ENCODE measurements at places on chromosomes 2 and 18.
A peak's percentile ranks its signal among the peaks of the same experiment; 100 is the strongest.

DNA sequence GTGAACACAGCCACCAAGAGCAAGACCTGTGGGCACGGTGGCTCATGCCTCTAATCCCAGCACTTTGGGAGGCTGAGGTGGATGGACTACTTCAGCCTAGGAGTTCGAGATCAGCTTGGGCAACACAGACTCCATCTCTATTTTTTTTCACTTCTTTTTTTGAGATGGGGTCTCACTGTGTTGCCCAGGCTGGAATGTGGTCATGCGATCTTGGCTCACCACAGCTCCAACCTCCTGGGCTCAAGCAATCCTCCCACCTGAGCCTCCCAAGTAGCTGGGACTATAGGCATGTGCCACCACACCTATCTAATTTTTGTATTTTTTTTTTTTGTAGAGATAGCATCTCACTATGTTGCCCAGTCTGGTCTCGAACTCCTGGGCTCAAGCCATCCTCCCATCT lies 54.4 kb upstream of the SPRED2 start:
- no peak for DNase-seq

DNA sequence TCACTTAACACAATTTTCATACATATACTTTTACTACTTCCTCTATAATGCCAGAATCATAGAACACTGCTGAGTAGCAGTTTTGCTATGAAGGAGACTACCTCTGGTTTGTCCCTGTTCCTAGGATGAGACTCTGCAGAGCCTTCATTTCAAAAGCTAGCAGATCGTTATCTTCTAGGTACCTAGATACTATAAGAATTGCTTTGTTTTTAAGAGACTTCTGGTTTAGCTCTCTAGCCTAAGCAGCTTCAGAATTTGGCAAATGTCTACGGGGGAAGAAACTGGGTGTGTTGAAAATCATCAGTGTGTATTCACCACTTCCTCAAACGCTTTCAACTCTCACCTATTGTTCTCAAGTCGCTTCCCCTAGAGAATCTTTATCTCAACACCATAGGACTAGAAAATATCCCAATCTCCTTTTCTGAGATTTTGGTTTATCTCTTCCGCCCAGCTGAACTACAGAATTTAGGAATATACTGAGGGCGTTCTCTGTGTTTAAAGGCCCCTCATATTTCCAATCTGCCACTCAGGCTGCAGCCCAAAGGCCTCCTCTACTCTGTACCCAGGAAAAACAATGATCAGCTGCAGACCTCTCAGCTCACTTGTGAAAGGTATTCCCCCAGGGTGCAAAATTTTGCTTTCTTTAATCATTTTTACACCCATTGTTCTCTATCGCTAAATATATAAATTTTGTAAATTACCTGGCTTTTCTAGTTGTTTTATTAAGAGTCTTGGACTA lies 28.7 kb downstream of the SMAD2 start:
- DNase-seq, result peak; percentile 89

- no peak for DNase-seq
Observed at GRCh38 chr2:44526352-44526751, 164.6 kb downstream of the CAMKMT start.

DNA sequence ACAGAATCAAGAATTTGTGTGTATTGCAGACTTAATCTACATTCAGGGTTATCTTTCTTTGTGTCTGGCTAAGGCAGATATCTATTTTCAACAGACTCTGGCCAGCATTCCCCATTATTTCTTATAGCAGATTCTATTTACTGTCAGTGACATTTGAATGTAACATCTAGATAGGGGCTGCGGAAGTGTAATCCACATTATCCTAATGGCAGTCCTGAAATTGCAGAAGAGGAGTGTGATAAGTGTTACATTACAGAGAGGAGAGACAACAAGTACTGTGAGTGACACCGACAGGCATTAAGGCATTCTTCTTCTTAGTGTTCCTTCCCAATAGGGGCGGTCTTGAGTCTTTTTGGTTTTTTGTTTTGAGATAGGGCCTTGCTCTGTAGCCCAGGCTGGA lies 598.2 kb upstream of the NXPH2 start:
- no peak for DNase-seq

DNA sequence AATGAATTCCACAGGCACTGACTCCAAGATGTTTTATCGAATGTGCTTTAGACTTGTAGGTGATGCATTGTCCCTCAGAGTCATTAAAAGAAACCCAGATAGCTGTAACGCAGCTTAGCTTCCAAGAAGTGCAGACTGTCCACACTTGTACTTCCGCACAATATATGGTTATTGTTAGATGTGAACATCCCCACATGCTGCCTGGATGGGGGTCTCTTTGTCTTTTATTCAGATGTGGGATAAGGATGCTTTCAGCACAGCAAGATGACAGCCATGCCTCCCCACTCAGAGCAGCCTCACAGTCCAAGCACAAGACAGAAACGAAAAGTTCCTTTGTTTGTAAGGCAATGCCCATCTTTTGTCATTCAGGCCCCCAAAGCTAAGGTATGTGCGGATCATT lies 416.6 kb downstream of the HRH4 start:
- no peak for DNase-seq

DNA sequence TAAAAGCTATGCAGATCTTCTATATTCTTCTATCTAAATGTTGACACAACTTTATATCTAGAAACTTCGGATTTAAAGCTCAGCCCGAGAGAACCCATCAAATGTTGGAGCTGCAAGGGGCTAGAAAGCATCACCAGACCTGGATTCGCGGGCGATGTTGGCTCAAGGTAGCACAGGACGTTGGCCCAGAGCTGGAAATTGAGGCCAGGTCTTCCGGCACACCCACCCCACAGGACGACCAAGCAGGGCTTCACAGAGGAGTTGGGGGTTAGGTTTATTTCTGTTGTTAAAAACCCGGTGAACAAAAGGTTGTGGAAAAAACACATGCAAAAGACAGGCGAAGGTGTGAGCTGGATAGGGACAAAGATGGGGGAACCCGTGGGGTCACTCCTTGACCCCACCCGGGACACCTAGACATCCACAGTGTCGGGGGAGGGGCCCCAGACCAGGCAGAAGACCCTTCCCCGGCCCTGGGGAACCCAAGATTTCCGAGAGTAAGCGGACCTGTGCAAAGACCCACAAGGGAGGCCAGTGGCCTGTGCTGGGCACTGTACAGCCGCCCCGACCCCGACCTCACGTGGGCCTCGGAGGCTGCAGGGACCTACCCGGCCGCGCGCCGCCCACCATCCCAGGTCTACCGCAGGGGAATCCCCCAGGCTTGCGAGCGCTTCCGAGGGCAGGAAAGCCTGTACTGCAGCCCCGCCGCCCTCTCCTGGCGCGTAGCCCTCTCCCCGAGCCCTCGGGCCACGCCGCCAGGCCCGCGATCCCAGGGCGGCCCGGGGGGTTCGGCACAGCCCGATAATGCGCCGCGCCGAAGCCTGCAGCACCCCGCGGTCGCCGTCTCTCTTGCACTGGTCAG lies 1.8 kb upstream of the AGBL5 start:
- no peak for DNase-seq

GRCh38 chr2:187580462-187581124 lies 26.4 kb upstream of the TFPI start:
- DNase-seq, result peak; percentile 46

- DNase-seq, result no peak
Observed at GRCh38 chr18:46485675-46486194, 171.3 kb downstream of the LOXHD1 start.

- no peak for DNase-seq
Observed at GRCh38 chr2:24993406-24994145, 21.8 kb upstream of the DNAJC27 start.

DNA sequence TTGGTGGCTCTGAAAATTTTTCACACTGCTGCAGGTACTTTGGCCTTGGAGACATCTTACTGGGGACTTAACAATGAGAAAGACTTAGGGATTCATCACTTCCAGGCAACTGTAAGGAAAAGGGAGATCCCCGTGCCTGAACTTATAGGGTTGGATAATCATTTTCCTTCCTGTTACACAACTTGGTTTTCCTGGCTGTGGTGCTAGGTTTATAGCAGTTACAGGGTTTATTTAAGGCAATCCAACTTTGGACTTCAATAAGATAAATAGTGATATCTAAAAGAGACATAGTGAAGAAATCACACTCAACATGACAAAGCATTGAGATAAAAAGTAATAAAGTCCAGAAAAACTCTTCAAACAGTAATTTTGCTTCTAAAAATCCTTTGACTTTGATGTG lies 70.2 kb upstream of the RAPH1 start:
- DNase-seq, result no peak

GRCh38 chr2:229564300-229564907 lies 150.0 kb downstream of the DNER start:
- DNase-seq, result no peak

GRCh38 chr2:222572264-222572721 lies 83.6 kb downstream of the FARSB start:
- peak; percentile 57 for DNase-seq

Measured in Jurkat, Clone E6-1 (cell line).